ENCODE measurements at places on chromosomes 1 and 21.

GRCh38 chr1:42164551-42165420, at the start of gene GUCA2A:
GUCA2A (minus strand) TSS chr1:42164745; CDS start chr1:42164712, 33 bp downstream.
- DNase-seq = no peak

DNA sequence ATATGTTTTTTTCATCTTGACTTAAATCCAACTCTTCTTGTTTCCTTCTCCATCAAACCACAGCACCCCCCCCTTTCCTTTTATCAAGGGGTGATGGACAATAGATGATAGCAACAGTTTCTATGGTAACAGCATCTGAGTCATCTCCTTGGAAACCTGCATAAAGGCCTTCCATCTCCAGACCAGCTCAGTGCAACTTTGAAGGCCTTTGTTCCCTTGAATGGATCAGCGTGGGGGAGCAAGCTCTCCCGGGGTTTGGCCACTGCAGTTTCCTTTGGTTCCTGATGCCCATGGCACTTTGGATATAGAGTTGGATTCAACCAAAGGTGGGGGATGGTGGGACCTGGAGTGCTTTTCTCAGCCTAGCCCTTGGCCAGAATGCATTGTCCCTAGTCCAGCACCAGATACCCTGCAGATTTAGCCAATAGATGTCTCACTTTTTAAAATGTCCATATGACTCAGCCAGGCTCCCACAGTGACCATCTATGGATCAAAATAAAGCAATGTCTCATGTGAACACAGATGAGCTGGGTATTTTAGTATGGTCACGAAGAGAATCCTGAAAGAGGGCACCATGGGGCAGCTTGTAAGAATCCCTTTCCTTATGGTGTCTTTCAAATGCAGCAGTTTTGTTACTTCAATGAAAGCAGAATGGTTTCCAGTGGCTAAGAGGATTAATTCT, 127.7 kb downstream of the SPATA46 start:
- no peak for DNase-seq

DNA sequence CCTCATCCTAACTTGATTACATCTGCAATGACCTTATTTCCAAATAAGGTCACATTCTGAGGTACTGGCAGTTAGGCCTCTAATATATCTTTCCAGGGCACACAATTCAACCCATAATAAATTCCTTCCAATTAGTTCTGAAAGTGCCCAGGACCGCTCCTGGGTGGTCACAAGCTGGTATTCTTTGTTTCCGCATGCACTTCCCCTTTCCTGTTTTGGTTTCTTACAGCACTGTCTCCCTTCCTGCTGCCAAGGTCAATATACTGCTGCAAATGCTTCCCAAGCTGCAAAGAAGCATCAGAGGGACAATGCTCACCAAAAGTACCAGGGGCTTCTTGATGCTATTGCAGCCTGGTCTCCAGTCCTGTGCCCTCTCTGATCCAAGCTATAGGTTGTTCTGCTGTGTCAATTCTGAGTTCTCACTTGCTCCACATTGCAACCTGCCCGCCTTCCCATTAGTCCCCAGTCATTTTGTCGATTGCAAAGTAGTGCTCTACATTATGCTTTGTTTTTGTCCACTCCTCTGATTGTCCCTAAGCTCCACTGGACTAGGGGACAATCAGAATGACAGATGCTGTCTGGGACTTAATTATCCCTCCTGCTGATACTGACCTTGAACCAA, 13.9 kb upstream of the XPR1 start:
- no peak for DNase-seq

DNA sequence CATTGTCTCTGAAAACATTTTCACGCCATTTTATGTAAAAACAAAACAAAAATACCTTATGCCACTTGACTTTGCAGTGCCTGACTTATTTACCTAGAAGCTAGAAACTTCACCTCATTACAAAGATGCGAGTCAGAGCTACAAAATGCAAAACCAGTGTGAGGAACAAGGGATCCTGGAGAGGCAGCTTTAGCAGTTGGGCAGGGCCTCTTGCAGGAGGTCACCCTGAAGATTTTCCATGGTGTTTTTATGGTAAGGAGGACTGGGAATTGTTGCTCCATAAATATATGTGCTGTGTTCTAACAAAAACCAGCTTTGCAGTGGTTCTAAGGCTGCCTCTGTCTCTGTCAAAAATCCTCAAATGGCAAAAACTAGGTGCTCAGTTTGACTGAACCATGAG, 36.4 kb upstream of the TARBP1 start:
- DNase-seq = peak; percentile 54

DNA sequence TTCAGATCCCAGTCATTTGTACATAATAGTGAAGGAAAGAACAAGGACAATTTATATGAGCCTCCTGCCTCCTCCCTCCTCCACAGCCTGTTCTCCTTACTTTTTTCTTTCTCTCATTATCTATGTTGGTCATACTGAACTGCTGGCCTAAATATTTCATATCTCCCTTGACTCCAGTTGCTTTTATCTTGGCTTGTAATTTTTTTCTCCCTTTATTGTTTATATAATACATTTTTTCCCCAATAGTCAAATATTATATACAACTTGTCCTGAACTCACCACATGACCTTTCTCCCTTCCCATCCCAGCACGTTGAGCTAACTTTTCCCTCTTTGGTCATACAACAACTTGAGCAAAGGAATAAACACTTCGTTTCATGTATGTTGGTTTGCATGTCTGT, 752.1 kb downstream of the LTN1 start:
- DNase-seq = no peak

DNA sequence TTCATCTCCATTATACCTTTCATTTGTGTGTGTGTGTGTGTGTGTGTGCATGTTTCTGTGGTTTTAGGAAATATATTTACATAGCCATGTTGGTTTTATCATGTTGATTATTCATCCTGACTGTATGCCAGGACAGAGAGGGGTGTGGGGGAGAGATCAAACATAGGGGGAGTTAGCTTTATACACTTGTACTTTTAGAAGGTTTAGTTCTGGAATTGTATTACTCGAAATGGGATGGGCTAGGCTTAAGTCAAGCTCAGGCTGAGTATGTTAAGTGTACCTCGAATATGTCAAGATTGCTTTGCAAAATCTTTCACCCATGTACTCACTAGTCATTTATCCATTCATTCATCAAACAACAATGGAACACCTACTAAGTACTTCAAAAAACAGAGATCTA, 123.3 kb downstream of the HMCN1 start:
- DNase-seq = no peak

DNA sequence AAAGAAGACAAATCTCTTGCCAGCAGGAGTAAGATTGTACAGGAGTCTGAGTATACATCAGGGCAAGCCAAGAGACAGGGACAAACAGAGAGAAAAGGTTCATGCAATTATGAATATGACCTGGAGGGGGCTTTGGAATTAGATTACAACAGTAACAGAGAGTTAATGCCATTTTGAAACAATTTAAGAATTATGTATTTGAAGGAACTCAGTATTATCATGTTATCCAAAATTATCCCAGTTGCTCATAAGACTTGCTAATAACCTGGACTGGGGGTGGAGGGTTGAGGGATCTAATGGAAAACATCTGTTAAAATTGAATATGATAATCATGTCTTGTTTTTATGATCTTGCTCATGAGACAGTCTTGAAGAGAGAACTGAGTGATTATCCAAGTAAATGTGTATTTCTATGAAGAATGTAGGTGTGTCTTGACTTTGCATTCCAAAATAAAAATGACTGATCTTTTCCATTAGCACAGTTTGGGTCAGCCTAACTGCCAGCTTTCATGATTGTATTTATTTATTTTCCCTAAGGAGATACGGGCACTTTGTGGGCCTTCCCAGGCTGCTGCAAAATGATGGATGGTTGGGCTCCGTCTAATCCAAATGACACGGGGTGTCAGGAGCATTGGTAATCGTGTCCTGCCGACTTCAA, 117.7 kb downstream of the ERG start:
- DNase-seq = peak; percentile 31

DNA sequence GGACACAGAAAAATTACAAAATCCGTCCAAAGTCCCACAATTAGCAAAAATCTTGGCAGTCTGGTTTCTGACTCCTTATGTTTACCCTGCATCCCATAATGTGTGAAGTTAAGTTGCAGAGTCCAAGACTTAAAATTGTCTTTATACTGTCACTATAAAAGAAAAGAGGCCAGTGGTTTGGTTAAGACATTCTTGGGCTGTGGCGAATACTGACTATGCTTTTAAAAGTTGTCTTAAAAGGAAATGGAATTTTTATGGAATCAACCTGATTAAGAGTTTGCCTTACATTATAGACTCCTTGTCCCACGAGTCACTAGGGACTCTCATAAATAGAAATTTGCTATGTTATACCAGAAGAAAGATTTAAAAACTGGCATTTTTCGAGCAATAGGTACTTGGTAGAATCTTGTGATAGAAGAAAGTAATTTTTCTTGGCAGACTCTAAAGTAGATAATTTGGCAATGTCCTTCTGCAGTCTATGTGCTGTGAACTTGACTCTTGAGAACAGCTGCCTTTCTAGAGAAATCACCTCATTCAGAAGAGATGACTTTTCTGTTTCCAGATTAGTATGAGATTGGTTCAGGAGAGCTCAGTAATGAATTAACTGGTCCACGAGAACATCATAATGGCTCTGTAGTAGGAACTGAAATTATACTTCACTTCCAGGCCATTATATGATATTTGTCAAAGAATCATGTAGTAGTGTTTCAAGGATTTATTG, 31.8 kb downstream of the NTNG1 start:
- no peak for DNase-seq

DNA sequence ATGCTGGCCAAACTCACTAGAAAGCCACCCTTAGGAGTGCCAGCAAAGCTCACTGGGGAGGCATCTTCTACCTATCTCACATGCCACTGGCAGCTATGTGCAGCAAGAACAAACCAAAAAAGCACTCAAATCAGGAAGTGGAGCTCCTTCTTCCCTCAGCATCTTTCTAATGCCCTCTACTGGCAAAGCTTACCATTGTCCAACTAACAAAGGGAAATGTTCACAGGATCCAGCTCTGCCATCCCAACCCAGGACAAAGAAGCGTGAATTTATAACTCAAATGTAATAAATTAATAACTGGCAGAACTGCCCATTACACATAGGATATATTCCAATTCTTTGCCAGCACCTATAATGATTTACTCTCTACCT, 38.9 kb downstream of the LEPR start:
- DNase-seq = peak; percentile 48

DNA sequence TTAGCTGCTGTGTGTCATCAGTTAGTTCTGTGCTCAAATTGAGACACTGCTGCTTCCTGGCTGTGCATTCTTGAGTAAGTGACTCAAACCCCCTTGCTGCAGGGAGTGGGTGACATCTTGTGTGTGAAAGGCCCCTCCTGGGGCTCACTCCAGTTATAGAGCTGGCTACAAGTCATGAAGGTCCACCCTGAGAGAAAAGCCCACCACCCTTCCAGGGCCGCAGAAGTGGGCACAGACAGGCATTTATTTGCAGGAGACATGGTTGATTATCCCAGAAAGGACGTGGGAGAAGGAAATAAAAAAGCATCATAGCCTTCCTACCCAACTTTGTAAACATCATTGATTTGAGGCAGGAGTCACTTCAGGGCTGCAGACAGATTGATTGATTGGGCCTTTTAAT, 550.6 kb downstream of the MATN1 start:
- DNase-seq = no peak

DNA sequence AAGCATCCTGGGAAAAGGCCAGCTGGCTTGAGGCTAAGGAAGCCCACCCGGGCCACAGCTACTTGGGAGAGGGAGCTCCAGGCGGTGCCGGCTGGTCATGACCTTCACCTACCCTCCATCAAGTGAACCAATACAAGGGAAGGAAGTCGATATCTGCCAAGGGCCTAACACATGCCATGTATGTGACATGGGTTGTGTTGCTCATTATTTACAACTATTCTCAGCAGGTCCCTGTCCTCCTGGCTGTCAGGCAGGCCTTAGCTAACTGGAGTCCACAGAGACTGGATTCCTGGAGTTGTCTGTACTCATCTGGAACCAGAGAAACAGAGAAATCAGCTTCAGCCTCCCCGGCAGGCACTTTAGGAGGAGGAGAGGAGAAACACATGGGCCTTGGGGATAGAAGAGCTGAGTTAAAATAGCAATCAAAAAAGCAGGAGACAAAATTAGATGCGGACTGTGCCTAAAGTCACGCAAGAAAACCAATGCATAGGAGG, 15.7 kb downstream of the TCEA3 start:
- DNase-seq = no peak

DNA sequence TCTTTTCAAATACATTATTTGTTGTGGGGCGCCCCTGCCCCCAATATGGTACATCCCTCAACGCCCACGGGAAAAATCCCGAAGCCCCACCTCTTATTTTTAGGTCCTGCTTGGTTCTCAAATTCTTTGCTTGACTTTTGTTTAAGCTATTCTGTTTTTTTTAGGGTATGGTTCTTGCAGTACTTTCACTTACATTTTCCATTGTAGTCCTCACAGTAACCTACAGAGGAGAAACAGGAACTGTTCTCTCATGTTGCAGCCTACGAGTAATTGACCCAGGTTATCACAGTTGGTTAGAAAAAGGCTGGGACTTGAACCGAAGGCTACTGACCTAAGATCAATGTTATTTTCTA, 697 bp upstream of the C21orf91 start:
- DNase-seq = peak; percentile 22

DNA sequence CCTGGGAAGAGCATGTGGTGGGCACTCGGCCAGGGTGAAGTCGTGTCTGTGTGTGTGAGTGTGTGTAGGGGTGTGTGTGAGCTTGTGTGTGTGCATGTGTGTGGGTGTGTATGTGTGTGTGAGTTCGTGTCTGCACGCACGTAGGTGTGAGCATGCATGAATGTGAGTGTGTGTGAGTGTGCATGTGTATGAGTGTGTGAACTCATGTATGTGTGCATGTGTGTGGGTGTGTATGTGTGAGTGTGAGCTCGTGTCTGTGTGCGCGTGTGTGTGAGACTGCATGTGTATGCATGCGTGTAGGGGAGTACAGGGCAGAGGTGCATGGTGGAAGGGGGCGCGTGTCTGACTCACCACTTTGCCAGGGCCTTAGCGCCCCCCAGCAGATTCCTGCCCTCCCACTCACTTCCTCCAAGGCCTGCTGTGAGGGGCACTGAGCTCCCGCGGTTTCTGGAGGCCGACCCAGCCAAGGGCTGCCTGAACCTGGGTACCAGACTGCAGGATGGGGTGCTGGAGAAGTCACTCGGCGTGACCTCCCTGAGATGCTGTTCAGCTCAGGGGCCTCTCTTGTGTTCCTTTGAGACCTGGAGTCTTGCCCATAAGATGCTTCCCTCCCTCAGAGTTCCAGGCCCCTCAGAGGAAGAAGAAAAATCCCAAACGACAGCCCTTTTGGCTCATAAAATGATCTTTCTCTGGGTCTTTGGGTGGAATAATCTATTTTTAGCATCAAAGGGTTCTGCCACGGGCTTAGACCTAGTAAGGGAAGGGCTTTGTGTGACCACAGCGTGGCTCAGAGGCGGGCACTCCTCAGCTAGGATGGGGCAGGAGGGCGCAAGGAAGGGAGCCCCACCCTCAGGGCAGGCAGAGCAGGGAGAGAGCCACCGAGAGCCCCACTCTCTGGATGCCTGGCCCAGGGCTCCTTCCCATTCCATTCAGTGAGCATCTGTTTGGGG, 41.1 kb upstream of the RUNX3 start:
- no peak for DNase-seq

DNA sequence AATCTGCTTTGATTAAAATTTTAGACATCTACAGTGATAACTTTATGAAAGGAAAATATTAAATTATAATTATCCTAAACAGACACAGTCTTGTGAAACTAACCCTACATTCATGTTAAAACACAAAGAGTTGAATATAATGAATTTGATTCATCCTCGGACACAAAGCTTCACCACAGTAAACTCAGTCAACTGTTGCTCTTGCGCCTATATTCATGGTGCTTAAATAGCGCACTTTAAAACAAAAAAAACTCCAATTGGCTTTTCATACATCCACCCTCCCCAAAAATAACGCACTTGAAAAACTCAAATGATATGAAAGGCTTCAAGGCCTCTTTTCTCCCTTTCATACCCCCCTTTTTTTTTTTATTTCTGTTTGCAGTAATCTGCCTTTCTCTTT, 260.3 kb downstream of the FAF1 start:
- DNase-seq = no peak

GRCh38 chr1:5765997-5766913, 226.0 kb downstream of the NPHP4 start:
- no peak for DNase-seq
